ENCODE measurements at places on chromosomes 13 and 19.

DNA sequence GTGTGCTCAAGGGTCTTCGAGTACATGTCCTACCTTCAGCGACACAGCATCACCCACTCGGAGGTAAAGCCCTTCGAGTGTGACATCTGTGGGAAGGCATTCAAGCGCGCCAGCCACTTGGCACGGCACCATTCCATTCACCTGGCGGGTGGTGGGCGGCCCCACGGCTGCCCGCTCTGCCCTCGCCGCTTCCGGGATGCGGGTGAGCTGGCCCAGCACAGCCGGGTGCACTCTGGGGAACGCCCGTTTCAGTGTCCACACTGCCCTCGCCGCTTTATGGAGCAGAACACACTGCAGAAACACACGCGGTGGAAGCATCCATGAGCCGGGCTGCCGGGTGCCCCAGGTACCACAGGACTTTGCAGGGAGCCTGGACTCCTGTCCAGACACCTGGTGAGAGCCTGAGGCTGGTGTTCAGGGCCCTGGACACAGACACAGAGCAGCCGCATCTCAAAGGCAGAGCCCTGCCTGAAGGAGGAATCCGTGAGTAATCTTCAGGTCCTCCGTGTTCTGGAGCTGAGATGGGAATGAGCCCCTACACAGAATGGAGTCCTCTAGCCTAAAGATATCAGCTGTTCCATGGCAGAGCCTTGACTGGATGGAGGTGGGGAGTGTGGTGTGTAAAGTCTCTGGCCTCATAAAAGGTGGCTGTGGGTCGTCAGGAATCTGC is 1.5 kb downstream of the ZNF581 start:
- peak; percentile 49 for DNase-seq

GRCh38 chr19:18045307-18046050 is 37.5 kb downstream of the ARRDC2 start:
- DNase-seq: no peak

- no peak for DNase-seq
Observed at GRCh38 chr13:51771418-51772104, 32.4 kb downstream of the DHRS12 start.

GRCh38 chr13:104477261-104477660 is 1411.0 kb upstream of the SLC10A2 start:
- no peak for DNase-seq

DNA sequence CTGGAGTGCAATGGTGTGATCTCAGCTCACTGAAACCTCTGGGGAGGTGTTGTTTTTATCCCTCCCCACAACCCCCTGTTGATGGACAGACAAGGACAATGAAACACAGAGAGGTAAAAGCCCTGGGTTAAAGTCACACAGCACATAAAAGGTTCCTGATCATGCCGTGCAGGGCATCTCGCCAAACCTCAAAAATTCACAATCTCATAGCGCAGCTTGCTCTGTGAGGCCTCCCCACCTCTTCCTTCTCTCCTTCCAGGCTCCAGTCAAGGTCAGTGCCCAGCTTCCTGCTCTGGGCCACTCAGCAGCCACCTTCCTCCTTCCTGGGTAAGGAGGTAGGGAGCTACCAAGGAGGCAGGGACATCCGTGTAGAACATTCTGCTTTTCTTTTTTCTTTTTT is 2.3 kb downstream of the FUT2 start:
- no peak for DNase-seq

All from germinal center (tissue), 1 donor.